ENCODE measurements at places on chromosomes 3 and 15.

GRCh38 chr3:140020541-140020940 is 85.6 kb downstream of the CLSTN2 start:
- no peak for DNase-seq

DNA sequence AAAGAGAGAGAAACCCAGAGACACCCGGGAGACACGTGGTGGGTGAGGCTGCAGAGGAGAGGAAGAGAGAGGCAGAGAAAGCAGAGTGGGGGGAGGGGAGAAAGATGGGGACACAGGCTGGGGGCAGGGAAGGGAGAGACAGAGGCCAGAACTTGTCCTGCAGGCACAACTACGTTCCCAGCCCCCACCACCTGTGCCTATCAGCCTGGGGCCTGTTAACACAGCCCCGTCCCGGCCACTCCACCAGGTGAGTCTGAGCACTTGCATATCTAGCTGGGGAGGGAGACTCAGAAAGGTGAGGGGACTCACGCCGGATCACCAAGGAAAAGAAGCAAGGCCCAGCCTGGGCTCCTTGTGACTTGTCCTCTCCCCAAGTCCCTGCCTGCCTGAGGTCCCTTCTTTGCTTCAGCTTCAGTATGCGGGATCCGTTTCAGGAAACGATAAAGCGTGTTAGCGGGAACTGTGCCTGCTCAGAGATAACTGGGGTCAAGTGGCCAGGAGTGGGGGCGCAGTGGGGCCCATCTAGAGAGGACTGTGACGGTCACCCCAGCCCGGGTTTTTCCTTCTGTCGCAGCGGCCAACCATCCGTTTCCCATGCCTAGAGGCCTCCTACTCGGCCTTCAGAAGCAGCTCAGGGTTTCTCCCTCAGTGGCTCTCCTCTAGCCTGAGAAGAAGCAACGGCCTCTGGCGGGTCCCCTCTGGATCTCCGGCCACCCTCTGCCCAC is 10.3 kb downstream of the LINGO1 start:
- no peak for DNase-seq

GRCh38 chr3:10594915-10595314 is 89.5 kb upstream of the ATP2B2 start:
- DNase-seq: no peak

DNA sequence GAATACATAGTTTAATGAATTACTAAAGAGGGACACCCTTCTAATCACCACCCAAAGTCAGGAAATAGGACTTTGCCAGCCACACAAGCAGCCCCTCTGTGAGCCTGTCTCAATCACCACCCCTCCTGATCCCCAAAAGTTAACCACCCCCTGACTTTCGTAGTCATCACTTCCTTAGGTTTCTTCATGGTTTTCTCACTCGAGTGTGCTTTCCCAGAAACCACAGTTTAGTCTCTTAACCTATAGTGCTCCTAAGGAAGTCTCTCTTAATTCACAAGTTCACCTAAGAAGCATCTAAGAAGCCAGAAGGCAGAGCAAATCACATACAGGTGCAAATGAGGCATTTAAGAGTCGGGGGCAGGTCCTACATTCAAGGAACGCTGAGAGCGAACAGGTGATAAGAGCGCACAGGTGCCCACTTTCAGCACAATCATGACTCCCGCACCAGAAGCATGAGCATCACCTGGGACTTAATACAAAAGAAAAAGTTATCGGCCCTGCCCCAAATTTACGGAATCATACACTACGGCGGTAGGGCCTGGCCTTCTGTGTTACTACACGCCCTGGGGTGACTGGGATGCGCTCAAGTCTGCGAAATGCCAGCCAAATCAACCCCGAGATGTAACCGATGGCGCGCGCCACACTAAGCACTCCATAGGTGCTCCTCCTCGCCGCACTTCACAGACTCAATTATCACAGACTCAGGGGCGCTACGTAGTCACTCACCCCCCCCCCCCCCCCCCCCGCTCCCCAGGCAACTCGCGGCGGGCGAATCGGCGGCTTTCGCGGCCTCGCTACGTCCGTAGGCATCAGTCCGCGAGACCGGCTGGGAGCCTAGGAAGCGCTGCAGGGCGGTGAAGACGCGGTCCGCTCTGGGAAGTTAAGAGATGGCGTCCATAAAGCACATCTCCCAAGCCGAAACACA is 815 bp downstream of the ULK4 start:
- no peak for DNase-seq

DNA sequence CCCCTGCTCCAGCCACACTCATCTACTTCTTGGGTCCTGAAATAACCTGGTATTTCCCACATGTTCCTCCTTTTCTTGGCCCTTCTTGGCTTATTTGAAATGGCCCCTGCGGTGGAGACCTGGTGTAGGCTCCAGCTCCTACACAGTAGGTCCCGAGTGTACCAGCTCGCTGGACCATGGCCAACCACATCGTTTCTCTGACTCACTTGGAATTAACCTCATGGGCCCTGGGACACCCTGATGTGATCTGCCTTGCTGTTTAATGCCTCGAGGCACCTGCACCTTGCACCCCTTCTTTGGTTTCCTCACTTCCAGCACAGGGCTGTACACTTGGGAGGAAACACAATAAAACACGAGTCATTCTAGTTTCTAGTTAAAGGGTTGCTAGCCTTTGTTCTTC is 60.3 kb downstream of the FEM1B start:
- DNase-seq: no peak

- no peak for DNase-seq
These were observed 53.6 kb upstream of the AP4E1 start for GRCh38 chr15:50854601-50855490.

GRCh38 chr3:32374788-32375595 is 16.7 kb upstream of the CMTM7 start:
- DNase-seq: no peak

DNA sequence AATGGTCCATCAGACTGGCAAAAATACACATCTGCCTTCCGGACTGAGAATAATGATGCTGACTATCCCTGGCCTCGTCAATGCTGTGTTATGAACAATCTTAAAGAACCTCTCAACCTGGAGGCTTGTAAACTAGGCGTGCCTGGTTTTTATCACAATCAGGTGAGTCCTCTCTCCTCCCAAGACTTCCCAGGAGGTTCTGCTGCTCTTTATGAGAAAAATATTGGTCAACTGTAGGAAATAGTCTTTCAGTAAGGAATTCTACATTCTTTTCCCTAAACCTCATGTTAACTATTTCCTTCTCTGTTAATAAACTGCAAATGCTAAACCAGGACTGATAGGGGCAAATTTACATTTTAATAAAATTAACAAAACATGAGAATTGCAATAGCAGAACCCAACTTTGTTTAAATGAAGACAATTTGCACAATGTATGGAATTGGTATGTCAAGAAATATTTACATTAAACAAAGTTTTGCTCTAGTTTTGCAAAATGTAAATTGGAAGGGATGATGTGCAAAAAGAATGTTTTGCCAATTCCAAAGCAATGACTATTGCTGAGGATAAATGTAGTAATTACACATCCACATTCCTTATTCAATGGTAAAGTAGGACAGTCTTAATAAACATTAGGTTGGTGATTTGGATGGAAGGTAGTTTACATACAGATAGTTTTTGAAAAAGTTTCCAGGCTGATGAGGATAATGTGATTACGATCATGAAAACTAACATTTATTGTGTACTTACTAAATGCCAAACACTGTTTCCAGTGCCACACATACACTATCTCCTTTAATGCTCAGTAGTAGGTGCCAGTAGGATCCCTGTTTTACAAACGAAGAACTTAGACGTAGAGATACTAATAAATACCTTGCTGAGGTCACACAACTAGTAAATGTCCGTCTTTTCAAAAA is 21.1 kb downstream of the UPK1B start:
- DNase-seq: no peak

GRCh38 chr3:47266709-47267489 is 15.7 kb downstream of the KIF9 start:
- peak; percentile 19 for DNase-seq

DNA sequence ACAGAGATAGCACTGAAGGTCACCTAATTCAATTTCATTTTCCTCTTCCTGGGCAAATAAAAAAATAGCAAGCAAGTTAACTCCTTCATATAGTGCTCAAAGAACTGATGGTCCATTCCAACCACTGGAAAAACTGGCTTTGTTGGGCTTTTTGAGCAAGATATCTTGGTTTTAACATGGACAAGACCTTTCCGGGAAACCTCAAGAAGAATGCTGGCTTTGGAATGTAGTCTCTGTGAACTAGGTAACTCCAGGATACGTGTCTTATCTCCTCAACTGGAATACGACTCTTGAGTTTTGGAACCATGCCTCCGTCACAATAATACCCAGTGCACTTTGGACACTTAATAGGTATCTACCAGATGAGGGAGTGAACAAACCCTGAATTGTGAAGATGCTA is 36.9 kb upstream of the CRBN start:
- DNase-seq: no peak

DNA sequence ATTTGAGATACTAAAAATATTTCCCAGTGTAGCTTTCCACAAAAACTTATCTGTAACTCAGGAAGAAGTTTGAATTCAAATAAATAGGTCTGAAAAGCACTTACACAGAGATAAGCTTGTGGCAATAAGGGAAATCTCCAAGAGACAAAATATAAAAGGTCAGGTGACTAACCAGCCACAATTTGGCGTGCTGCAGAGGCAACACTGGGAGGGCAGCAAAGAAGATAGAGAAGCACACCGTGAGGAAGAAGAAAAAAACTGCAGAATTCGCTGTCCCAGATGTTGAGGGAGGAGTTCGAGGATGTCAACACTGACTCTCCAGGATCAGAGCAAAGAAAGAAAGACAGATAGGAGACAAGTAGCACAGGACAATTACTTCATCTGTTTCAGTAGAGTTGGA is 204.4 kb downstream of the FMN1 start:
- no peak for DNase-seq

DNA sequence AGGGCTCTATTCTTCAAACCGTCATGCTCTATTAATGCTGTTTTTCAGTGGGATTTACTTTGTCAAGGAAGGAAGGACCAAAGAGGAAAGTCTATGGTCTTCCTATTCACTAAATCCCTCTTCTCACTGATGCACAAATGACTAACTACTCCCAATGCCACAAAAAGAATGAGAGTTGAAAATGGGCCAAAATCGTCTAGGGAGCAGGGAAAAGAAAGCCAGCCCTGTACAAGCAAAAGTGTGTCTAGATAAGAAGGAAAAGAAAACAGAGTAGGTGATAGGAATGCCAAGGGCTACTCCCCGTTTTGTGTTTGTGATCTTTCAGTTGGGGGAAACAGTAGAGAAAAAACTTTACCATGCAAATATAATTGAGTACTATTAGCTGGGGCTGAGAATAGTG is 97.2 kb upstream of the TMCO5A start:
- no peak for DNase-seq

GRCh38 chr3:61454801-61455200 is 106.6 kb upstream of the PTPRG start:
- DNase-seq: no peak

- no peak for DNase-seq
These were observed 24.7 kb downstream of the MAGI1 start for GRCh38 chr3:66014056-66014455.

DNA sequence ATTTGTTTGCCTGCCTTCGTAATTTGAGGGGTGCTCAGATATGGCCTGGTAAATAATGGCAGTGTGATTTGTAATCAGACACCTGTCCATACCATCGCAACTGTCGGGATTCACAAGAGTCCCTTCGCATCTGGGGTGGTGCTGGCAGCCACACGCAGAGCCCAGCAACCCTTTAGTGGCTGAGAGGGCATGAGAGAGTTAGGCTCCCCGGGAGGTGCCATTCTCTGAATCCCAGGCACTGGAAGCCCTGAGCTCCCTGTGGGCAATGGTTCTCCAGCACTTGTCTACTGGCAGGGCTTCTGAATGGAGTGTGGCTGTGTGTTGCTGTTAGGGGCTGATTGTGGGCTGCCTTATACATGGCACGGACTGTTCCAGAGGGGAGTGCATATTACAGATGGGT is 230.1 kb downstream of the EBLN2 start:
- DNase-seq: no peak

GRCh38 chr15:33211176-33211808 is 16.8 kb upstream of the FMN1 start:
- no peak for DNase-seq

- no peak for DNase-seq
These were observed 44.9 kb upstream of the DGKG start for GRCh38 chr3:186406669-186407635.

DNA sequence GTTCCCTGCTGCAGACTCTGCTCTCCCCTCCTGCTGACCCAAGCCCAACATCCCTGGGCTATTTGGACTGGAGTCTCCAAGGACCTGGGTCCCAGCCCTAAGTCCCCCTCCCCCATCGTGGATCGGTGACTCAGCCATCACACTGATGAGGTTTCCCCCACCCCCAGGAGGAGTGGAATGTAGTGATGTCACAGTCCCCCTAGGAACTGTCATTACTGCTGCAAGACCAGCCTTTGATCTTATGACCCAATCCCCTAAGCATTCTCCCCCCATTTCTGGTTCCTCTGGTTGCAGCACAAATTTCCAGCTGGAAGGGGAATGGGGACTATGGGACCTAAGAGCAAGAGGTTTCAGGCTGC is 63.4 kb upstream of the CSPG4 start:
- DNase-seq: no peak

- DNase-seq: no peak
These were observed 20.0 kb downstream of the ATP2B2 start for GRCh38 chr3:10485380-10485779.

GRCh38 chr3:141235661-141236171 is 4.1 kb downstream of the PXYLP1 start:
- no peak for DNase-seq

GRCh38 chr3:130728037-130728436 is 18.6 kb downstream of the PIK3R4 start:
- no peak for DNase-seq

GRCh38 chr3:152638707-152639450 is 196.1 kb upstream of the P2RY1 start:
- DNase-seq: no peak

DNA sequence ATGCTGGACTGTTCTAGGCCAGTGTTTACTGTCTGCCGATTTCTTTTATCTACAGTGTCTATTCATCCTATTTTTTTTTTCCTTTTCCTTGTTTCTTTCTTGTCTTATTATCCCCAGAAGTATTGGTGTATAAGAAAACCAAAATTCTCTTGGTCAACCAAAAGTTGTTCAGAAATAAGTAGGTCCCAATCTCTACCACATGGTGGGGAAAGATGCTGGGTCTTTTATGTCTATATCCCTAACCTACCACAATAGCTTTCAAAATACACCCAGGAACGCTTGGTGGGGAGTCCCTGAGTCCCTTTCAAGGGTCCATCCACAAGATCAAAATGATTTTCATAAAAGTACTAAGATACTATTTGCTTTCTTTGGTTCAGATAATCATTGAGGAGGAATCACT is 225.6 kb downstream of the CLSTN2 start:
- no peak for DNase-seq

- no peak for DNase-seq
These were observed 60.8 kb downstream of the ITGA11 start for GRCh38 chr15:68371160-68371559.

- no peak for DNase-seq
These were observed 2.6 kb downstream of the ISLR2 start for GRCh38 chr15:74132681-74133651.

- no peak for DNase-seq
These were observed 259.5 kb upstream of the GRM7 start for GRCh38 chr3:6601374-6601773.

DNA sequence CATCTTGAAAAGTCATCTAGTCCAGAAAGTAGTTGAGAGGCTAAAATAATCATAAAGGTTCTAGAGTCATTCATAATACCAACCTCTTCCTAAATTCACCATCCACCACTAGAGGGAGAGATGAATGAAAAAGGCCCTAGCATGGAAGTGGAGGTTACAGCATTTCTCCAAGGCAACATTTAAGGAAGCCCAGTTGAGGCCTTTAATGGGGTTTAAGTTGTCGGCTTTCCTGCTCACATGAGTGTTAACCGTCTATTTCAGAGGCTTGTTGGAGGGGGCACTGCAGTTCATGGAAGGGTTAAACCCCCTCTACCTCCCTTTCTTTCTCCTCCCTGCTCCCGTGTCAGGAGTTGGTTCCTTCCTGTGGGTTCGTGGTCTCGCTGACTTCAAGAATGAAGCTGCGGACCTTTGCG is 3.8 kb upstream of the SLCO3A1 start:
- DNase-seq: peak; percentile 50
